ENCODE measurements at places on chromosomes 7 and 10. TPM values are rescaled to one million over a fixed set of nuclear protein-coding genes. Genes with fewer than 3 reads are reported as not detected.
A peak's percentile ranks its signal among the peaks of the same experiment; 100 is the strongest.

- DNase-seq: no peak
Observed at GRCh38 chr7:80088705-80089104, 45.9 kb upstream of the GNAI1 start.

DNA sequence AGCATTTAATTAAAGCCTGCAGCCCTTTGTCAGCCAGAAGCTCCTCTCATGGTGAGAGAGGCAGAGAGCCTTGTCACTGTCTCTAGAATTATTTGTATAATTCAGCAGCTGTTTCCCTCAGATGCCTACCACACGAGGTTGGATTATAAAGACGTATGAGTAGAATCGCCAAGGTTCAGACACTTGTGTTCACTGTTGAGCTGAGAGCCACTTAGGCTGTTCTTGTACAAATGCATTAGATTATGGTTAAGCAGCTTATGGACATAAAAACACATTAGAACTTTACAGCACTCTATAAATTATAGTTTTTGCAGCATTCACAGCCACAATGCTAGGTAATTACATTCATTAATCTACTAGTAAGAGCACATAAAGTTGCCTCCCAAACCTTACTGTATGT, 282.6 kb downstream of the AUTS2 start:
- DNase-seq: no peak

- DNase-seq: no peak
Observed at GRCh38 chr10:77433546-77433945, 204.1 kb downstream of the KCNMA1 start.

DNA sequence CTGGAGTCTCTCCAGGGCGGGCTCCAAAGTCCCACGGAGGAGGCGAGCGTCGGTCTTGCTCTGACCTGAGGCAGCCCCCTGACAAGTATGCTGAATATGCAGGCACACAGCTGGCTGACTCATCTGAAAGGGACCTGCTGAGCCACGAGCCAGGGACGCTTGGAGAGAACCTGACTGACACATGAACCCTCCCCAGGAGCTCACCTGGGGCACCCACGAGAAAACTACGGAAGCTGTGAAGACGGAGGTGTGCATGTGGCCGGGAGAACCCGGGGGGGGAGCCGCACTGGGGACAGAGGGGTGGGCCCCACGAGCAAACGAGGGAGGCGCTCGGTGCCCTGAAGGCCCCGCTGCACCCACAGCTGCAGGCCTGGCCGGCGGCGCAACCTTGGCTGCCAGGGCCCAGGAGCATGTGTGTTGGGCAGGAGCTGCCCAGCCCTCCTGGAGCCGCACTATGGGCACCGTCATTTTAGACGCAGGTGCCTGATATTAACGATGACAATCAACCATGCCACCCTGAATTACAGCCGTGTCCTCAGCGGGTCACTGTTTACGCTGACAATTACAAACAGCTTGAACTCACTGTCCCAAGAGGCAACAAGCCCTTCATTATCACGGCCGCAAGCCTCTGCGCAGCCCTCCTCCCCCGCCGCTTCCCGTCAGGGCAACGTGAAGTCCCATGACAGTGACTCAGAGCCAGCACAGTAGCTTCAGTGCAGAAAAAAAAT, 64.7 kb downstream of the DIP2C start:
- DNase-seq: peak; percentile 72

- no peak for DNase-seq
Observed at GRCh38 chr7:114818501-114818900, 103.4 kb upstream of the MDFIC start.

GRCh38 chr10:71381611-71382010, 15.1 kb upstream of the CDH23 start:
- DNase-seq: no peak

DNA sequence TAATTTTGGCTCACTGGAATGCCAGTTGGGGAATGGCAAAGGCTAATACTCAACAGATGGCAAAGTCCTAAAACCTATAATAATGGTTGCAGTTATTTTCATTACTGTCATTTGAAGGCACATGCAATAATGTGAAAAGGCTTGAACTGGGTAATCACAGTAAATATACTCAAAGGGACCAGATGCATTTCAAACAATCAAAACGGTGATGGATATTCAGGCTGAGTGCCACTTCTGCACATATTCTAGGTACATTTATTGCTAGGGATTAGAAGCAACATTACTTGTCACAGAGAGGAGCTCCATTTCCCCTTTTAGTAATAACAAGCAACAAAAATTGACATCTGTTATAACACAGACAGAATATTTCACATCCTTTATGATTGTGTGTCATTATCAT, 171.8 kb downstream of the NXPH1 start:
- no peak for DNase-seq

- DNase-seq: no peak
Observed at GRCh38 chr7:65992526-65992925, 10.5 kb upstream of the GUSB start.

DNA sequence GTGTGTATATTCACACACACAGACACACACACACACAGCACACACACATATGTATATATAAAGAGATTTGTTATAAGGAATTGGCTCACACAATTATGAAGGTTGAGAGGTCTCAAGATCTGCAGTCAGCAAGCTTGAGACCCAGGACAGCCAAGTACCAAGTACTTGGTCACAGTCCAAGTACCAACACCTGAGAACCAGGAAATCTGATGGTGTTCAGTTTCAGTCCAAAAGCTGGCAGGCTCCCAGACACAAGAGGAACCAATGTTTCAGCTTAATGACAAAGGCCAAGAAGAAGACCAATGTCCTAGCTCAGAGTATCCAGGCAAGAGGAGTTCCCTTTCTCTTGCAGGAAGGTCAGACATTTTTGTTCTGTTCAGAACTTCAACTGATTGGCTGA, 780.2 kb downstream of the MAGI2 start:
- no peak for DNase-seq

- DNase-seq: no peak
Observed at GRCh38 chr7:150388306-150388705, 9.2 kb downstream of the ZNF775 start.

- DNase-seq: peak; percentile 47
Observed at GRCh38 chr7:77467408-77467807, 51.3 kb upstream of the GSAP start.

DNA sequence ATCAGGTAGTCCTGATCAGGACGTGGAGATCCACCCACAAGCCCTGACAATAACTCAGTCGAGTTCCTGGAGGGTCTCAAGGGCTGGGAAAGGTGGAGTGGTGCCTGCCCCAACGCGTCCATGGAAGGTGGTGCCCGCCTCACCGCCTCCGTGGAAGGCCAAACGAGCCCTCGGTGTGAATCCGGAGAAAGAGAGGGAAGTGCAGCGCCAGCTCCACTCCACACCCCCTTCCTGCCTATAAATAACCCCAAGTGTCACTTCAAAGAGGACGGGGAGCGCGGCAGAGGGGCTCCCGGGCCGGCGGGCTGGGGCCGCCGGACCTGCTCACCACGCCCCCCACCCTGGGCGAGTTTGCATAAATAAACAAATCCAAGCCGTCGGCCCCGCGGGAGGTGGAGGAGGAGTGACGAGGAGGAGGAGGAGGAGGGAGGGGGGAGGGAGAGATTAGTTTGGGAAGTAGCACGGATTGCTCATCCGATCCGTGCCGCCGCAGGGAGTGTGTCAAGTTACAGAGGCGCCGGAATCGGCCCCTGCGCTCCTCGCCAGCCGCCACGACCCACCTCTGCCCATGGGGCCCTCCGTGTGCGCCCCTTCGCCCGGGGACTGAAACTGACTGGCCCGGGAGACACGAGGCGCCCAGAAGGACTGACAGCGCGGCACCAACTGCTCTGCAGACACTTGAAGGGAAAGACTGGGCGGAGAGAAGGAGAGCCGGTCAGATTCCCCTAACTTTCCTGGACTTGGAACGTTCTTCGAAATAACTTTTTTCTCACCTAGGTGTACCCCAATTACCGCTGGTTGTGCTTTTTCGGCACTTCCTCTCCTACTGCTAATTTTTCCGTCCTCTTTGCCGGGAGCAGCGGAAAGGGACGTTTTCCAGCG, at the start of gene COL13A1:
COL13A1 (plus strand) TSS at position 473 of the 882 bp plus-strand sequence. CDS start 518 bp downstream, outside the sequence.
- DNase-seq: peak; percentile 37

GRCh38 chr10:47276576-47277351, 23.2 kb upstream of the GDF10 start:
- no peak for DNase-seq

- DNase-seq: no peak
Observed at GRCh38 chr7:11343136-11343535, 369.5 kb downstream of the PHF14 start.

DNA sequence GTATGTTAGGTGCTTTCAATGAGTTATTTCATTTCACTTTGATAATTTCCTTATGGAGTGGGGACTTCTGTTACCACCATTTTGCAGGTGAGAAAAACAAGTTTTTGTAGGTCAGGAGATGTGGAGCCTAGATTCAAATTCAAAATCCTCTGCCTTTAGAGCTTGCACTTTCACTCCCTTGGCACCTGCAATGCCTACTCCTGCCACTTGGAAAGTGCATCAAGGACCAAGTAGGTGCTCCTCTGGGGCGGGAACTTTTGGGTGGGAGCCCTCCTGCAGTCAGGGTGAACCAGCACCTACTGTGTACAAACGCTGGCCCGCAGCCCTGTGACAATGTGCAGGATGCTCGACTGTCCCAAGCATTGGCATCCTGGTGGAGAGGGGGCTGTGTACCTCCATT, 199.0 kb downstream of the EMX2 start:
- no peak for DNase-seq

DNA sequence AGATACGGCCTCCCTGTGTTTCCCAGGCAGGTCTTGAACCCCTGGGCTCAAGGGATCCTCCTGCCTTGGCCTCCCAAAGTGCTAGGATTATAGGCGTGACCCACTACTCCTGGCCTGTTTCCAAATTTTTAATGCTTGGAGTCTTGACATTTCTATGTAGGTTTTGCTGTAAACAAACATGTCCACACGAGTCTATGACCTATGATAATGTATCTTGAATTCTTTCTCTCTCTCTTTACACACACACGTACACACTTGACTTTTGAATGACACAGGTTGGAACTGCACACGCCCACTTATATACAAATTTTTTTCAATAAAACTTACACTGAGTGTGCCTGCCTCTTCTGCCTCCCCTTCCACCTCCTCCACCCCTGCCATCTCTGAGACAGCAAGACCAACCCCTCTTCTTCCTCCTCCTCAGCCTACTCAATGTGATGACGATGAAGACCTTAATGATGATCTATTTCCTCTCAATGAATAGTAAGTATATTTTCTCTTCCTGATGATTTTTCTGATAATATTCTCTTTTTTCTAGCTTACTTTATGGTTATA, 44.1 kb upstream of the LAMB1 start:
- DNase-seq: no peak

- DNase-seq: peak; percentile 60
Observed at GRCh38 chr7:150451833-150452461, 1.5 kb downstream of the GIMAP8 start.

DNA sequence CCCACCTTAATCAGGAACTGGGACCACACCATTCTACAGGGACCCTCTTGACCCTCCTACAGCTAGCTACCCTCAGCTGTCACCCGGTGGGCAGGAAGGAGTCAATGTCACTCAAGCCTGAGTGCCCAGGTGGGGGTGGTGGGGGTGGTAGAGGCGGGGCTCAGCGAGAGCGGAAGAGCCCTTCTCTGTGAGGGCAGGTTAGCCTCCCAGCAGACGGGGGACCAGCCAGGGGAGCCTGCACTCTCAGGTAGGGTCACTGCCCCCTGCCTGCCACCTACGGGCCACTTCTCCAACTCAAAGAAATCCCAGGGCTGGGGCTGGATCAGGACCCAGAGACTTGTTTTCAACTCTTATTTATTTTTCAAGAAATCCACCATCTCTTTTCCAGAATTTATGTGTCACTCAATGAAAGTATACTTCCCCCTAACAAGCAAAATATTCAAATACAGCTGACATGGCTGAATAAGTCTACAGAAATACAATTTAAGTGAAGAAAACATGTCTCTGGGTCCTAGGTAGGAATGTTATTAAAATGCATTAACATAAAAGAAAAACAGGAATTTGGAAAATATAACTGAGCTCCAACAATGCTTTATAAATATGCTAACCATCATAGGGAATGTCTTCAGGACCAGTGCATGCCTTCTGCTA, 63.4 kb upstream of the DDC start:
- DNase-seq: no peak

- DNase-seq: no peak
Observed at GRCh38 chr7:81195033-81195432, 276.2 kb upstream of the SEMA3C start.

DNA sequence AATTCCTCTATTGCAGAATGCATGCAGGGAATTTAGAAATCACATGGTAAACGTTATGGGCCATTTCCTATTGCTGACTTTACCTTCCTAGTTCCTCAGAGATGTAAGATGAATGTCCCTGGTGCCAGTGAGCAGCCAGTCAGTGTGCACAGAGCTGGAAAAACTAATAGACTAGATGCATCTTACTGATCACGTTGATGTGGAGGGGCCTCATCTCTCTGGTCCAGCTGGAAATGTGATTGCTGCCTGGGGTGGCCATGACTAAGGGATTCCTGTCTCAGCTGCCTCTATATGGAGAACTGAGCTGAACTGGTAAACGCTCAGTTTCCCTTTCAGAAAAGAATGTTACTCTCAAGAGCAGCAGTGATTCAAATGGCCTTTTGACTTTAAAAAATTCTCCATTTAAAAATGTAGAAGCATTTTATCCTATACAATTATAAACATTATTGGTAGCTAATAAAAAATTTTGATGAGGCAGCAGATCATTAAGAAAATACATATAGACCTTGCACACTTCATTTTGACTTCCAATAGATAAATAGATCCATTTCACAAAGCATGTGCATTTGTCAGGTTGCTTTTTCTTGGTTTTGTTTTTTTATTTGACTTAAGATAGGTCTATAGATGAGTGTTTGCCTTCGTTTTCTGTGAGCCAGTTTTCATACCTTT, 80.5 kb upstream of the INSYN2A start:
- no peak for DNase-seq

- no peak for DNase-seq
Observed at GRCh38 chr10:35506741-35507140, 98.4 kb upstream of the GJD4 start.

- peak; percentile 40 for DNase-seq
Observed at GRCh38 chr10:75770626-75771081, 339.2 kb downstream of the LRMDA start.

- DNase-seq: no peak
Observed at GRCh38 chr7:90570373-90570959, 25.7 kb upstream of the CDK14 start.

DNA sequence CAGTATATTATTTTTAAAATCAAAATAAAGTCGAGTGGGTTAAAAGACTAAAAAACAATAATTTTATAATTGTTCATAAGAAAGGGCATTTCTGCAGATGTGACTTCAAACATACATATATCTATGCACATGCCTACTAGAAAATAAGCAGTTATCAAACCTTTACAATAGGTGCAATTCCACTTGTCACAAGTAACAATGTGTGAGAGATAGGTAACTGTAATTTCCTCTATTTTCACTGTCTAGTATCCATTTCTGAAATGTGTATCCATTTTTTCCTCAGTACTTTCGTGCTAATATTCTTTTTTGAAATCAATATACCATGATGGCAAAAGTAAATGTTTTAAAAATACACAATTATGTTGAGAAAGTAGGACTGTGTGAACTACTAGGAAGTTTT, 96.9 kb upstream of the GNAI1 start:
- DNase-seq: no peak

The CAV1 gene
- total RNA-seq: 195 TPM

The NT5C2 gene
- 63.6 TPM for total RNA-seq

The PRPS1L1 gene
- total RNA-seq: not detected

The WEE2 gene
- 0.12 TPM for total RNA-seq

The COL28A1 gene
- 2.9 TPM for total RNA-seq

The WDFY4 gene
- total RNA-seq: 2.1 TPM

The OR6V1 gene
- not detected for total RNA-seq

The CYP51A1 gene
- 29.9 TPM for total RNA-seq

The BAMBI gene
- 11.0 TPM for total RNA-seq

The RHOBTB1 gene
- total RNA-seq: 10.2 TPM

All from heart right ventricle (tissue), 16 donors.